ENCODE measurements at places on chromosomes 7 and 10.

GRCh38 chr7:85396676-85397075 is 209.8 kb upstream of the SEMA3D start:
- no peak for DNase-seq

- peak; percentile 32 for DNase-seq
These were observed 1.3 kb downstream of the CYTH3 start for GRCh38 chr7:6271060-6271658.

DNA sequence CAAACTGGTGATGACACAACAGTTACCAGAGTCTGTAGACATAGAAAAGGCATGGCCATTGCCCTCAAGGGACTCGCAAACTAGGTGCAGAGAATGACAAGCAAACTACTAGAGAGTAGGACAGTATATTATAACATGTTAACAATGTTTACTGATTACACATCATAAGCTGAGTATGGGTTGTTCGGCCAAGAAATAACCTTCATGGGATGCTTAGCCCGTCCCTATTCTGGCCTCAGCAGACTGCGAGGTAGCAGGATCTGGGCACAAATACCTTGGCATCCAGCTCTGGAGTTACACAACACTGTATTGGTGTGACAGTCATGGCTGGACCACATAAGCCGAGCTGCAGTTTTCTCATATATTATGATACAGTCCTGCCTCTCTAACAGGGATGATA is 51.4 kb downstream of the ABCB4 start:
- no peak for DNase-seq

GRCh38 chr10:48926764-48927540 is 12.7 kb downstream of the LRRC18 start:
- DNase-seq, result no peak

DNA sequence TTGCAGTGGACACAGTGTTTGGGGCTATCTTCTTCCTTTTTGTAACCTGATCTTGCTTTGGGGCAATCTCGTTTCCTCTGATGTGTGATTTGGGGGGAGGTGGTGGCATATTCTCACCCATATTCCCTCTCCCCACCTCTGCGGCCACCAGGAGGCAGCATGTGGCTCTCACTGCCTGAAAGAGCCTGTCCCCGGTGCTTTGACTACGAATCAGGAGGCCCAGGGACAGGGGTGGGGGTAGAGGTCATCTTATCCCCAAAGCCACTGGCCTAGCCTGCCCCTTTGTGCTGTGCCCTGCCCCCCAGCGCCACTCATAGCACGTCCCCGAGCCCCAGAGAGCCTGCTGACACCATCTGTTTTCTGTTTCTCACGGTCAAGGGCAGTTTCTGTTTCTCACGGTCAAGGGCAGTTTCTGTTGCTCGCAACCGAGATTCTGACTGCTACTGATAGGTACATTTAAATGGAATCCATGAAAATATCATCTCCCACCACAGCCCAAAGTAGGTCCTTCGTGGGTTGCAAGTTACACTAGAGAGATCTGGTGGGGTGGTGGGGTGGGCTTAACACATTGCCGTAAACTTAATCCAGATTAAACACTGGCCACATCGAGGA is 28.2 kb downstream of the PHYH start:
- peak; percentile 35 for DNase-seq

GRCh38 chr7:94160719-94161435 is 156.7 kb upstream of the BET1 start:
- no peak for DNase-seq

GRCh38 chr7:132207782-132208181 is 368.5 kb downstream of the PLXNA4 start:
- no peak for DNase-seq

DNA sequence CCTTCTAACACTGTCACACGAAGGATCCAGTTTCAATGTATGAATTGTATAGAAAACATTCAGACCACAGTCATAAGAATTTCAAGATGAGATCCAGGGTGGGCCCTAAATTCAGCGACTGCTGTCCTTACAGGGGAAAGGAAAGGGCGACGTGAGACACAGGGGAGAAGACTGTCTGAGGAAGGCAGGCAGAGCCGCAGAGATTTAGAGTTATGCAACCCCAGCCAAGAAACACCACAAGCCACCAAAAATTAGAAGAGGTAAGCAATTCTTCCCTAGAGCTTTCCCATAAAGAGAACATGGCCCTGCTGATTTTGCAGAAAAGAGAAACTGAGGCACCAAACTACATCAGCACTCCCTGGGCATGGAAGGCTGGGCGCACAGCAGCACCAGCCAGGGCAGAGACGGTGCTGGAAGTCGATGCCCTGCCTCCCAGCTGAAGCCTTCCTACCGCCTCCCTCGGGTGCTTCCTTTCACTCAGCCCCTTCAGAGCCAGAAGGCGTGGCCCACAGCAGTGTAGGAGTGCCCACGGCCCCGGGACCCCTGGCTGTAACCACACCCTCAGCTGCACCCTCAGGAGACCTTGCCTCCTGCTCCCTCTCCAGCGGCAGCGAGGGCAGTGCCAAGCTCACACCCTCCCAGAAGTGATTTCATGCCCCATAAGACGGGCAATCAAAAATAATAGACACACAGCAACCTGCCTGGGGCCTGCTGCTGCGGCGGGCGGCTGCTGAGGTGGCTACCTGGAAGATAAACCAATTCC is 81.0 kb upstream of the LRRC4 start:
- DNase-seq, result peak; percentile 11

DNA sequence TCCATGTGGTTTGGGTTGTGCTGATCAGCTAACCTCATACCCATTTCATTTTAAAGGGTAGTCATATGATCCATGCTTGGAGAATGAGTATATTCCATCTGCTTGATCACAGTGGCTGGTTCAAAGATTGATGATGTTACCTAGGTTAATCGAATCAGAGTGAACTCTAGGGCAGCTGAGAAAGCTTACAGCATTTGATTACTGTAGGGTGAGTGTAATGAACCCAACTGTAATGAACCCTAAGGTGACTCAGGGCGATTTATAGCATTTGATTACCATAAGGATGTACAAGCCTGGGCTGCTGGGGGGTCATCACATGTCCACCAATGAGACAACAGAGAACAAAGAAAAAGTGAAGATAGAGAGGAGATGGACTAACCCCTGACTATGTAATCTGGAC is 523.1 kb downstream of the ADRA2A start:
- no peak for DNase-seq

GRCh38 chr7:300546-301290 is 10.7 kb downstream of the FOXL3 start:
- no peak for DNase-seq

GRCh38 chr10:101297901-101298486 is 56.0 kb upstream of the BTRC start:
- peak; percentile 76 for DNase-seq

- DNase-seq, result no peak
These were observed 1.7 kb upstream of the FUOM start for GRCh38 chr10:133359554-133359971.

DNA sequence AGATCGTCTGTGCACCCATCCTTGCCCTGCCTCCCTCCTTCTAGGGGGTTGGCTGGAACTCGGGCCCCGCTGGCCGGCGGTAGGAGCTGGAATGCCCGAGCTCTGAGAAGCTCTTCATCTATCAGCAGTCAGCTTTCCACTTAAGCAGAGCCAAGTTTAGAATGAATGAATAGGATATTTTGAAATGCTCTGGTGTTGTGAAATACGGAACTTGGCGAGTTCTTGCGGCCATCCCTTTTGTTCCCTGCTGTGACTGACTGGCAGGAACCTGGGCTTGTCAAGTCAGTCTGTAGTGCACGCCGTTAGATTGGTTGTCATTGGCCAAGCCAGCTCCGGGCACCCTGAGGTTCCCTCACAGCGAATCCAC is 33.3 kb downstream of the FOXK1 start:
- no peak for DNase-seq

- DNase-seq, result no peak
These were observed 39.4 kb downstream of the FBXW4 start for GRCh38 chr10:101655570-101655969.

All from activated naive CD4-positive, alpha-beta T cell treated with anti-CD3 and anti-CD28 coated beads, Interleukin-2, amount 50 U/mL, for 16 hours (primary cell).